GF-D8 (cell line): ENCODE measurements at places on chromosomes 3 and 15.

DNA sequence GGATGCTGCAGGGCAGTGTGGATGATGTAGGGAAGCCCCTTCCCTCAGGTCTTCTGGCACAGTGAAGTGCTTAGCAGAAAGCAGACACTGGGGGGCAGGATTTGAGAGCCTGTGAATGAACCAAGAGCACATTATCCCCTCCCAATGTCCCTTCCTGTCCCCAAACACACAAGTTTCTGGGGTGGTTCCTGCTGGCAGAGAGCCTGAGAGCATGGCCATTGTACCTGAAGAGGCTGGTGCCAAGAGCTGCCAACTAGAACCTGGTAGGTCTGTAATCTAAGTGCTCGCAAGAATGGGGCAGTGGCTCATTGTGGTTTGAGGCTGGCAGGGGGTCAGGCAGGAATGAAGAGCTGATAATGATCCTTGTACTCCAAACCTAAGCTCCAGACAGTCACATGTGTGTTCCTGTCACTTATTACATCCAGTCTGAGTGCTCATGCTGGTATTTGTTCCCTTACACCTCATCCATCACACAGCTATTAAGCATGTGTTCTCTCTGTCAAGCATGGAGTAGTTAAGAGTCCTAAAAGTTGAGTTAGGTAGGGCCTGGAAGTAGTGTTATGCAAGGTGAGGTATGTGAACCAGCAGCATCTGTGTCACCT lies 6.7 kb upstream of the CCR1 start:
- no peak for DNase-seq

- DNase-seq: no peak
Observed at GRCh38 chr15:100097342-100098127, 244.2 kb downstream of the ADAMTS17 start.

- DNase-seq: no peak
Observed at GRCh38 chr15:80816049-80816653, 37.0 kb downstream of the CEMIP start.

DNA sequence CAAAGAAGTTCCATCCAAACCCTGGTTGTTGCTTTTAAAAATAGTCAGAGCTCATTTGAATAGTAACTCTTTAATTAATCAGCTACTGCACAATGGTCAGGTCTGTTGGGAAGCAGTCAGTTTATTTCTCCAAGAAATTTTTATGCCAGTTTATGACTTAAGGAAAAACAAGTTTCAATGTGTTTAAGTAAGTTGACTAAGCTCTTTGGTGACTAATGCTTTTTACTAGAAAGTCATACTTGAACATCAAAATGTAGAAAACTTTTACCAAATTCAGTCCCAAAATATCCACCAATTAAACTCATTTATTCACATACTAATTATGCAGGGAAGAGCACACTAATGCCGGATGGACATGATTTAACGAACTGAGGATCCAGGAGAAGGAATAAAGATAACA lies 22.1 kb downstream of the PRICKLE2 start:
- no peak for DNase-seq

DNA sequence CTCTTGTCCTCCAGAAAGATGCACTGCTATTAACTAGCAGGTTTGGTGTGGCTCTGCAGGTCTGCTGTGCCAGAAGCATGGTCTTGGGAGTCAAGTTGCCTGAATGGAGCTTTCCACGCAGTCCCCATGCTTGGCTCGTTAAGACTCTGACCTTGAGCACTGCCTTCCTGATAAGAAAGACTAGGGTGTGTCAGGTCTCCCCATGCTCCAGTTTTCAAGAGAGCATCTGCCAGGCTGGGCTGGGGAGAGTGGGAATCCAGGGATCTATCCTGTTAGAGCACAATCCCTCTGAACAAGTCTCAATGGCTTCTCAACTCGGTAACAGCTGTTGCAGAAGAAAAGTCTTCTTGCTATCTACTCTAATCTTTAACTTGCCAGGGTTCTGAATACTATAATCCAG lies 98.2 kb downstream of the TJP1 start:
- DNase-seq: no peak
